ENCODE measurements at places on chromosomes 5 and 9. TPM values are rescaled to one million over a fixed set of nuclear protein-coding genes. Genes with fewer than 3 reads are reported as not detected.

The TAF11L10 gene
- total RNA-seq, result not detected

GRCh38 chr9:131420980-131421624, 27.2 kb downstream of the PRRC2B start:
- peak; percentile 26 for DNase-seq

DNA sequence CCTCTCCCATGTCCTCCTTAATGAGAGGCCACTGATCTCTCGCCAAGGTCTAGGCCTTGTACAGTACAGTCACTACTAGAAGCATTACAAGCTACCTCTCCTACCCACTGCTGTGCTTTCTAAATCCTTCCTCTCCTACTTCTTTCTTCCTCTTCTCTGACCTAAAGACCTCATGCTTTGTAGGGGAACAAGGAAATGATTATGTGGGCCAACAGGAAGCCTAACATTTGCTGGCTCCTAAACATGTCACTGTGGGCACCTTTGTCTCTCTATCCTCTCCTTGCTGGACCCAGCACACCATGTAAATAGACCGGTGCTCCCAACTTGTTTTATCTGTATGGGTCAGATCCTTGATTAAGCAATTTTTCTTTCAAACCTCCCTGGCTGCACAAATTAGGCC, 16.7 kb downstream of the SLC28A3 start:
- no peak for DNase-seq

The LCN1 gene
- not detected for total RNA-seq

DNA sequence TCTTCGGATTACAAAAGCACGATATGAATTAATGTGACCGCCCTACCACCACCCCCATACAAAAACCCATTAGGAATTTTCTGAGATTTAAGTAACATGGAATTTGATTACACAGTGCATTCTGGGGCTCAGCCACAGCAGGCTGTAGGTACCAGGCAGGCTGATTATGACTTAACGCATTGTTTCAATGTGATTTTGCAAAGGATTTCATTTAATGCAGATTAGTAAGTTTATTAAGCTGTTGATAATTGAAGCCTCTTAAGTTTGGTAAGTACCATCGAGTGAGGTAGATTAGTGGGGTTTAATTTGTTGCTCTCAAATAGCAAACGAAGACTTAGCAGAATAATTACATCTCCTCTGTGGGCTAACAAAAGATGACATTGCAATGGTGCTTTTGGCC, 240.1 kb downstream of the TRPM3 start:
- DNase-seq, result no peak

DNA sequence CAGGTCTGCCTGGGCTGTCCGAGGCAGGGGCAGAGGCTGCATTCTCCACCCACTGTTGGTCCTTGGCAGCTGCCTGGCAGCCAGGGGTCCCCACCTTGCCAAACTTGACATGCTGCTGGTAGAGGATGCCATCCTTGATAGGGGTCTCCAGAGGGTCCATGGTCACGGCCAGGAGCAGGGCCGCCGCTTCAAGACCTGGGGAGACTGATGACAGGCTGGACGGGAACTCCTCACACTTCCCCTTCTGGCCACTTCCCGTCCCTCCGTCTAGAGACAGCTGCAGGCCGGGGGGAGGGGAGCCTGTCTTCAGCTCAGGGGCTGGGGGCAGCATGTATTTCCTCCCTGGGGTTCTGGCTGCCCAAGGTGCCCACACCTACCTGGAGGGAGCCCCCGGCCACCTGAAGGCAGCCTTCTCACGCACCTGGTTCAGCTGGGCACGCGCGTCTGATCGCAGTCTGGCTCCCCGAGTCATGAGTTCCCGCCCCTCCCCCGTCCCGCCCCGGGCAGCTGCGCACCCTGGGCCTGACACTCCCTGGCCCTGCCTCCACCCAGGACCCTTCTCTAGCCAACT, at the start of gene DOK3:
TSS of gene DOK3 (minus strand) at position 446 of the 571 bp plus-strand sequence. CDS start at position 160, 286 bp downstream.
- DNase-seq, result peak; percentile 82

The TMEM252 gene
- not detected for total RNA-seq

DNA sequence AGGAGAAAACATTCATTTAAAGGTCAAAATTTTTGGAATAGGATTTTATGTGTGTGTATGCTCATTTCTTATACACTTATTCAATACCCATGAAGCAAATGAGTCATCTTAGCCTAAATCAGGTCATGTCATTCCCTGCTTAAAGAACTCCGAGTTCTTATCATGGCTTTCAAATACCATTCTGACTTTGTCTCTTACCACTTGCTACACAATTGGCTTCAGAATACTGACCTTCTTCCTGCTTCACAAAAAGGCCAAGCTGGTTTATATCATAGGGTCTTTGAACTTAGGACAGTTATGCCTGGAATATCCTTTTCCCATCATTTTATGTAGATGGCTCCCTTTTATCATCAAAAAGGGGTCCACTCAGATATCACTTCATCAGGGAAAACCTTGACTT, 652.2 kb upstream of the WWC1 start:
- no peak for DNase-seq

DNA sequence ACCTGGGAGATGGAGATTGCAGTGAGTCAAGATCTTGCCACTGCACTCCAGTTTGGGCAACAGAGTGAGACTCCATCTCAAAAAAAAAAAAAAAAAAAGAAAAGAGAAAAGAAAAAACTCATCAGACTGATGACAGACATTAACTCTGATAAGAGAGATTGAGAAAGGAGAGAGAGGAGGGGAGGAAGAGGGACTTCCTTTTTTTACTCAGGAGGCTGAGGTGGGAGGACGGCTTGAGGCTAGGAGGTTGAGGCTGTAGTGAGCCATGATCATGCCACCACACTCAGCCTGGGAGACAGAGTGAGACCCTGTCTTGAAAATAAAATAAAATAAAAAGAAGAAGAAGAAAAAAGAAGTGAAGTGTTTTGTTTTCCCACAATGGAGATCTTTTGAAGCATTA, 9.7 kb upstream of the MSMP start:
- no peak for DNase-seq

- no peak for DNase-seq
Observed at GRCh38 chr9:123437201-123437600, 81.2 kb downstream of the CRB2 start.

DNA sequence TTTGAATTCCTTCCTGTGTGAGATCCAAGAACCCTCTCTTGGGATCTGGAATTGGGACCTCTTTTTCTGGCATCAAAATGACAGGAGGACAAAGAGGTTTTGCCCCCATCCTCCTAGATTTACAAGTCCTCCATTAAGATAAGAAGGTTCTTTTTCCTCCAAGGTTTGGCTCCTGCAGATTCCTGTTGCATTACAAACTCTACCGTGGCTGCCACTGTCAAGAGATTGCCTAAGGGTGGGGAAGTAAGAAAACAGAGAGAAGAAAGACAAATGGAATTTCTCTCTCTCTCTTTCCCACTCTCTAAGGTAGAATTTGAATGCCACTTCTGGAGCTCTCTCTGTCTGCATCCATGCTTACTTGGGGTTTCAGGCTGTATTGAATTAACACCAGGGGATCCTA, 12.0 kb upstream of the SVEP1 start:
- DNase-seq, result no peak

DNA sequence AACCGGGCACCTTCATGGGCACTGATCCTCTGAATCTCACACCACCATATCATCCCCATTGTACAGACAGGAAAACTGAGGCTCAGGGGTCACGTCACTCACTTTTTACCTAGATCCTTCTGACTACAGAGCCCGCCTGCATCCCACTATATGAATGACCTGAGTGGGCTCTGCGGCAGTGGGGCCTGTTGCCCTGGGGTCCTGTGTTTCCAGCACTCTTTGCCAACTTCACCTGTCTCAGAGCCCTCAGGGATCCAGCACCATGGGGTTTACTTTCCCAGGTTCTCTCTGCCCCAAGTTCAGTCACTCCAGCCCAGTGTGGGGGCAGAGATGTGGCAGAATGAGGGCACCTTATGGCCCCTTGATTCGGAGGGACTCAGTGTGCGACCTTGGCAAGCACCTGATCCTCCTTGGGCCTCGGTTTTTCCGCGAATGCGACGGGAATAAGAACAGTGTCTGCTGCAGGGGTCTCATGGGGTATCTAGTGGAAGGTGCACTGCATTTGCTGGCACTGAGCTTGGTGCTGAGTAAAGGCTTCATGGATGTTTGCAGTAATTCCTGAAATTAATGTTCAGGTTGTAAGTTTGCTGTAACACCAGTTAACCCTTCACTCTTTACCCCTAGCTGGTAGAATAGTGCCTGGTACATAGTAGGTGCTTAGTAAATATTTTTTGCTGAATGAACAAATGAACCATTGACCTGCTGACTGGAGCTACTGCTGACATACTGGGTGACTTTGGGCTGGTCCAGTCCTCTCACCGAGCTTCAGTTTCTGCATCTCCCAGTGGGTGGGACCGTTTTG, 47.1 kb upstream of the BOD1 start:
- DNase-seq, result no peak

The GZMA gene
- 1.1 TPM for total RNA-seq

The KCNV2 gene
- not detected for total RNA-seq

GRCh38 chr5:168128557-168128956, 162.9 kb upstream of the WWC1 start:
- peak; percentile 48 for DNase-seq

GRCh38 chr9:121268598-121268850, 562 bp downstream of the GSN start:
- DNase-seq, result no peak

The LCNL1 gene
- 1.1 TPM for total RNA-seq

The PCA3 gene
- 0.32 TPM for total RNA-seq

DNA sequence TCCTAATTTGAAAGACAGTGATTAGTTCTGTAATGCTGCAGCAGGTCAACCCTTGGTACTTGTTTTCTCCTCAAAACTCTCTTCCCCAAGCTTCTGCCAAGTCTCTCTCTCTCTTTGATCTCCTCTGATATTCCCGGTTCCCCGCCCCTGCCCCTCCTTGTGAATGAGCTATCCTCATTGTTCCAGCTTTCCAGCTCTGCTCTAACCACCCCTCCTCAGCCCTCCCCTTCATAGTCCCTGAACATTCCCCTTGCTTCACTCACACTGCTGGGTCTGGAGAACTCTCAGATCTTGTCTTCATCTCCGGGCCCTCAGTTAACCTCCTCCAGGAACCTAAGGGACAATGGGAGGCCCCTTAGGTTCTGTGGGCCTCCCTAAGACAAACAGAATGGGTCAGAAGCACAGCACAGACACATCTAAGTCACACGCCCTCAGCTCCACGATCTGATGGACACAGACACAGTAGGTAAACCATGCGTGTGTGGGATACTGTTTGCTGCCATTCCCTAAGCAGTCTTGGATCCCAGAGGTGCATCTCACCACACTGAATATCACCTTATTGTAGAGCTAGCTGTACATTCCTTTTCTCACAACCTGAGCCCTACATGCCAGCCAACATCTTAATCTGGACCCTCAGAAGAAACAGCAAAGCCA, 17.4 kb upstream of the LARP1 start:
- DNase-seq, result no peak

GRCh38 chr9:113361304-113362018, 12.1 kb downstream of the BSPRY start:
- no peak for DNase-seq

GRCh38 chr5:97979740-97980139, 793.7 kb upstream of the RGMB start:
- DNase-seq, result no peak

DNA sequence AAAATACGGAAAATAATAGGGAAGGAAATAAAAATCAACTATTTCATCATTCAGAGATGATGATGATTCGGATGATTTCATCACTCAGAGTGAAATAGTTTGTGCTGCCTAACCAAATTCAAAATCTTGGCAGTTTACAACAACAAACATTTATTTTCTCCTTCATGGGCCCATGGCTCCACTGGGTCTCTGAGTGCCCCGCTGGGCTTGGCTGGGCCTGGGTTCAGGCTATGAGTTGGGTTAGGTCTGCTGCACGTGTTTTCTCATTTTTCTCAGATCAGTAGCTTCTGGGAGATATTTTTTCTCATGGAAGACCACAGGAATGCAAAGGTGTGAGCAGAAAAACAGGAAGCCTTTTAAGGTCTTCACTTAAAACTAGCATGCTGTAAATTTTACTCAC, 24.0 kb upstream of the F2RL1 start:
- DNase-seq, result no peak

- DNase-seq, result no peak
Observed at GRCh38 chr9:7454624-7455023, 345.0 kb downstream of the DMAC1 start.

The PCDHGA12 gene
- total RNA-seq, result 18.8 TPM

DNA sequence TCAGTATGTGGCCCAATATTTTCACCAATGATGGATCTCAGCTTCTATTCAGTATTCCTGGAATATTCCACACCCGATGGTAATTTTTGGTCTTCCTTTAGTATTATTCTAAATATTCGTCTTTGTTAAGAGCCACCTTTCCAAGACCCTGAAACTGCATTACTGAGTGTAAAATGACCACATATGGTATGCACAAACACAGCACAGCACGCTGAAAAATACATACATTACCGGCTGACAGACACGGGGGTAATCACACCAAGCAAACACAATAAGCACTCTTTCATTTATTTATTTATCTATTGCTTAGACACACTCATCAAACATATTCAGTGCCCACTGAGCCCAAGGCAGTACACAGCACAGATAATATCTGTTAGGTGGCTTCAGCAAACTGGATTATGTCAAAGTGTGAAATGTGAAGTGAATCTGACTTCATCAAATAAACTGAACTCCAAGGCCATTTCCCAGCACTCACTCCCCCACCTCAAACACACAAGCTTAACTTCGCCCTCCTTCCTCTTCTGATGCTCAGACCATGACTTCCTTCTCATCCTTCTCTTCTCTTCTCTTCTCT, 1637.8 kb upstream of the C9orf72 start:
- no peak for DNase-seq

The OLFM1 gene
- 21.0 TPM for total RNA-seq

The SPATA31D4 gene
- not detected for total RNA-seq

DNA sequence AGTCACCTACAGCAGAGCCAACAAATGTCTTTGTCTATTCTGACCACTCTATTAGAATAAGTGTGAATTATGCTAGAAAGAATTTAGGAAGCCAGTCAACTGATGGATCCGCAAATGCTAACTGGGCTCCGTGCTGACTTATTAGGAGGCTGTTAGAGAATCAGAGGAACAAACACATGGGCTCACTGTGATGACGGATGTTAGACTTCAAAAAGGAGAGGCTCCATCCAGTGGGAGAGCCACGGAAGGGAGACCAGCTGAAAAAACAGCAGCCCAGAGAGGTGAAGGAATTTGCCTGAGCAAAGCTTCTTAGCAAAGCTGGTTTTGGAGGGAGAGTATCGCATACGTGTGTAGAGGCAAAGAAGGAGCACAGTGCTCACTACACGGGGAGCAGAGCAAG, 5.8 kb upstream of the TGFBI start:
- no peak for DNase-seq

- no peak for DNase-seq
Observed at GRCh38 chr5:141779503-141779973, 97.5 kb upstream of the ARAP3 start.

DNA sequence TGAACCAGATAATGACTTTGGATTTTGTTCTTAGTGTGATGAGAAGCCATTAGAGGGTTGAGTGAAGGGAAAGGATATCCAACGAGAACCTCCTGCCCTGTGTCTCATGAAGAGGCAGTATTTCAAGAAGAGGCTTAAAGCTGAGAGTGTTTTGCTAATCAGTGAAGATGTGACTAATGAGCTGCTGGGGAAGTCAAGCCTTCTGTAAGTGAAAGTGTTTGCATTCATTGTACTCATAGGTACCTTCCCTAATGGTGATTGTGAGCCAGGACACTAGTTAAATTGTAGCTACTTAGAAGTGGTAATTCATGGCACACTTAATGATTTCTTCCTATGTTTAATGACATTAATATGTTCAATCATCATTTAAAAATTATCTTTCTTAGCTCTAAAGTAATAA, 23.7 kb downstream of the PIP5K1B start:
- DNase-seq, result no peak

The CCDC152 gene
- total RNA-seq, result 1.4 TPM

The PCDHGA2 gene
- total RNA-seq, result 6.2 TPM

GRCh38 chr9:20804489-20805250, 120.6 kb downstream of the FOCAD start:
- DNase-seq, result no peak

- no peak for DNase-seq
Observed at GRCh38 chr5:93359296-93359959, 221.6 kb downstream of the NR2F1-AS1 start.
